GM10248 (cell line): ENCODE measurements at places on chromosomes 1 and 21.

DNA sequence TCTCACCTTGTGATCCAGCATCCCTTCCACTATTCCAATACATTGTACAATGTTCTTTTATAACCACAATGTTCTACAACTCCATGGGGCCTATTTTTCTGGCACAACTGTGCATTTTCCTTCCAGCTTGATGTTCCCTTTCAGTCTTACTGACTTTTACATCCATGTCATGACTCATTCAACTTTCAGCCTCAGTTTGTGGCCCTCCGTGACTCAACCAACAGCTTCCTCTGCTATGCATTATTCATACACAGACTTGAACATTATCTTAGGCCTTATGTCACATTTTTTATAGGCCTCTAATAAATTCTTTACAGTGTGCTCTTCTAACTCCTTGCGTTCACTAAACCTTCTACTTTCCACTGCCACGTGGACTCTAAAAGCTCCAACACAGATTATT, 119.4 kb upstream of the PRMT6 start:
- no peak for DNase-seq

- no peak for DNase-seq
Observed at GRCh38 chr1:11569551-11569950, 84.7 kb downstream of the FBXO2 start.

DNA sequence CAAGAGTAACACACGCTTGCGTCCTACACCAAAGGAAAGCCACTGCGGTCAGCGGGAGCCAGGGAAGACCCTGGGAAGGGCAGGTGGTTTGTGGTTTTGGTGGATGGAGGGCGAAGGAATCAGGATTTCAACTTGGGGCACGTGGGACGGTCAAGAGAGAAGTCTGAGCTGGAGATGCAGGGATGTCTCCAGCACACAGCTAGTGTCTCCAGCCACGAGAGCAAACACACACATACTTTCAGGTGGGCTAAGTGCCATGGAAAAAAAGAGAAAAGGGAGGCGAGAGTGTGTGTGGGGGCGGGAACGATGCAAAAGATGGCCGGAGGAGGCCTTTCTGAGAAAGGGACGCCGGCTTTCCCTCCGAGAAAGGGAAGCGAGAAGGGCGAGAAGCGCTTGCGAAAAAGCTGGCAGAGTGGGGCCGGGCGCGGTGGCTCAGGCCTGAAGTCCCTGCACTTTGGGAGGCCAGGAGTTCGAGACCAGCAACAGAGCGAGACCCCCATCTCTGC, 1.4 kb upstream of the SRRM1 start:
- DNase-seq, result peak; percentile 38

GRCh38 chr1:117061986-117062415, 1.9 kb downstream of the TTF2 start:
- peak; percentile 63 for DNase-seq

DNA sequence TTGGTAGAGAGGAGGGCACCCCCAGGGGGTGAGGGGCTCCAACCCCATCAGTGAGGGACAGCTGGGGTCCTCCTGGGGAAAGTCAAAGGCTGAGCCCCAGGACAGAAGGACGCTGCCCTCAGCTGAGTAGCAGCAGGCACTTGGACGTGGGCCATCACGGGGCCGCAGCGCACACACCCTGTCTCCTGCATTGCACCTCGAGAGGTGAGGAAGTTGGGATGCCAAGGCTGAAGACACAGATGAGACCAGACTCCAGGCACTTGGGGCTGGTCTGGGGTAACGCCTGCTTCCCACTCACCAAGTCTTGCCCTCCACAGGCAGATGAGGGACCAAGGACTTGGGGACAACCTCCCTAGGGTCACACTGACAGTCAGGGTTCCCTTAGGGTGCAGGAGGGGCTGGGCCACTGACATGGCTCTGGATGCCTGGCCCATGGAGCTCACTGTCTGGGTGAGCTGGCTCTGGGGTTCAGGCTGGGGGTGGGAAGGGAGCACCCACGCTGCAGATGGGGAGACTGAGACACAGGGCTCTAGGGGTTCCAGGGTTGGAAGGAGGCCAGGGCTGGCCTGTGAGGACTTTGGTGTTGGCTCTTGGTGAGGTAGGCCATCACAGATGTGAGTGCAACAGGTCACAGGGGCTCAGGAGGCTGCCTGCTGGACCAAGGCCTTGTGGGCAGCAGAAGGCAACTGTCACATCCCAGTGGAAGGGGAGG, 16.6 kb upstream of the ZNF678 start:
- no peak for DNase-seq

GRCh38 chr1:82485591-82486369, 685.0 kb downstream of the ADGRL2 start:
- DNase-seq, result no peak

DNA sequence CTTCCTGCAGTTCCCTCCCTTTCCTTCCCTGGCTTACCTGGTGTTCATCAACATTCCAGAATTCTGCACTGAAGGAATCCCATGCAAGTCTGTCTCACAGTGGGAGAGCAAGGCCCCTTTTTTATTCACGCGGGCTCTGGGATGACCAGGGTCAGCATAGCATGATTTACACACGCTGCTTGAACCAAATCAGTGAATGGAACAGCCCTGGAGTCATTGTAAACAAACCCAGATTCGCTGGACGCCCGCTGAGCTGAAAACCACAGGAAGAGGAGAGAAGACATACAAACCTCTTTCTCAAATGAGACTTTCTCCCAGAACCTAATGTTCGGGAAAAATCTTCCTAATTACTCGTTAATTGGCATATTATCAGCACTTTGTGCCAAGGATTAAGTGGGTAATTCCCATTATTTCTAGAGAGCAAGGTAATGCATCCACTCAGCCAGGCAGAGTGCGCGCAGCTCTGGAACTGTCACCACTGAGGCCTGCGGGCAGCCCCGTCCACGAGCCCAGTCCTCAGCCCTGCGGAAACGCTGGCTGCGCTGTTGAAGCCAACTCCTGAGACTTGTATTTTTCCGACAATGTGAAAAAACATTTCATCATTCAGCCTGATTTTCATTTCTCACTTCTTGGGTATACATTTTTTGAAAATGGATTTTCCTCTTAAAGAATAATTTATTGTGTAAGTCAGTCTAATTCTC, 140.0 kb downstream of the ETS2 start:
- no peak for DNase-seq

DNA sequence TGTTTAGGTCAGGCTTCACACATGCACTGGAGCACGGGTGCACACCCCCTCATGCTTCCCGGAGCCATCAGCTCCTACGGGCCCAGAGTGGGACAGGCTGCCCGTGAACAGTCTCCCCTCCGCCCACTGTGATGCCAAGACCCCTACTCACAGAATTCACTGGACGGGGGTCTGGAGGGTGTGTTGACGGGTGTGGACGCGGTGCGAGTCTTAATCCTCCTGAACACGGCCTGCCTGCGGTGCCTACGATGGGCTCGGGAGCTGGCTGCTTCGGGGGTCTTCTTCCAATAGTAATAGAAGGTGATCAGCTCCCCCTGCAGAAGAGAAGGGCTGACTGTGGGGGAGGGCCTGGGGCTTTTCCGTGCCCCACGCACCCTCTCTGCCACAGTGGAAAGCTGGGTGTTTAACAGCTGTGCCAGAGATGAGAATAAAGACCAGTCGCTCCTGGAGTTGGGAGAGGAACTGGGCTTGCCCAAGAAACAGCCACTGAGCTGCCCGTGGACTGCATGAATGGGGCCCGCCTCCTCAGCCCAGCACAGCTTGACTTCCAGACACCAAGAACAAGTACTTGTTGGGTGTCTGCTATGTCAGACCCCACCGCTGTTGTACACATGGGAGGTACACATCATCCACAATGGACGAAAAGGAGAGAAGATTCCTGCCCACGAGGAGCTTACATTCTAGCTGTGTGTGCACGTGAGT, 47.9 kb downstream of the SLC45A1 start:
- DNase-seq, result no peak

DNA sequence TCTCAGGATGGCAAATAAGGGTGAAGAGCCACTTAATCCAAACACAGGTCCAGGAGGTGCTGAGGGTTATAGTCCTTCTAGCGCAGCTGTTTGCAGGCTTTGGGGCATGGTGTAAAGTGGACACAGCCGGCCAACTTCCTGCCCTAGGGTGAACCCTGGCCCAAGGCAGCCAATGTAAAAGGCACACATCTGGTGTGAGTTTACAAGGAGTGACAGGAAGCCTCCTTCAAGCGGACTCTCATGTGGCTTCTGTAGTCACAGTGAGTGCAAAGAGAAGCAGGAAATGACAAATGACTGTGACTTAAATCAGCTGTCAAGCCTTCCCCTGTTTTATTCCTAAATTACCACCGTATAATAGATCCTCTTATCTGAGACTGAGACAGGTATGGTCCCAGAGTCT, 213.0 kb downstream of the CRB1 start:
- no peak for DNase-seq
